ENCODE measurements at places on chromosomes 4 and X. TPM values are rescaled to one million over a fixed set of nuclear protein-coding genes. Genes with fewer than 3 reads are reported as not detected.

Gene SLC10A6
- total RNA-seq, result not detected

Gene ITIH6
- total RNA-seq, result not detected

Gene CTSO
- 0.77 TPM for total RNA-seq

Gene RAB41
- total RNA-seq, result not detected

Gene DUSP21
- total RNA-seq, result not detected

Gene SYTL4
- not detected for total RNA-seq

Gene SYP
- 69.3 TPM for total RNA-seq

Gene PRSS12
- total RNA-seq, result 0.30 TPM

Gene DCAF8L2
- total RNA-seq, result not detected

Gene RRH
- 0.62 TPM for total RNA-seq

Gene HSD17B13
- total RNA-seq, result not detected

Gene ADH1C
- total RNA-seq, result not detected

Gene CFAP47
- not detected for total RNA-seq

Gene DMRTC1
- not detected for total RNA-seq

Gene MTTP
- 0.10 TPM for total RNA-seq

Gene SMIM31
- not detected for total RNA-seq

Gene PAGE2B
- total RNA-seq, result 1.3 TPM

Gene NLGN4X
- total RNA-seq, result 1.1 TPM

Gene TMEM184C
- total RNA-seq, result 11.4 TPM

Gene LIMCH1
- total RNA-seq, result not detected

Gene PPAT
- total RNA-seq, result 34.4 TPM

Gene CCDC158
- total RNA-seq, result not detected

Gene H2BW2
- total RNA-seq, result not detected

Gene PNMA5
- not detected for total RNA-seq

Gene PRICKLE3
- 27.3 TPM for total RNA-seq

Gene STARD8
- 0.43 TPM for total RNA-seq

Gene INTS12
- 16.3 TPM for total RNA-seq

Gene SERPINA7
- not detected for total RNA-seq

Gene FREM3
- not detected for total RNA-seq

Gene TRIML2
- total RNA-seq, result not detected

Gene TDO2
- not detected for total RNA-seq

Gene GAB3
- 3.3 TPM for total RNA-seq

Gene HERC6
- 9.3 TPM for total RNA-seq

Gene GLOD5
- total RNA-seq, result not detected

Gene NXF2B
- total RNA-seq, result not detected

Gene DDIT4L
- 2.0 TPM for total RNA-seq

Gene RAI2
- total RNA-seq, result 0.29 TPM

Measured in activated naive CD4-positive, alpha-beta T cell treated with anti-CD3 and anti-CD28 coated beads, Interleukin-2, amount 50 U/mL, for 72 hours (primary cell).